Stimulated activated CD4-positive, alpha-beta T cell treated with anti-CD3 and anti-CD28 coated beads, TNF-alpha, amount 100 ng/mL, for 48 hours (primary cell): ENCODE measurements at places on chromosomes 16 and 17.

DNA sequence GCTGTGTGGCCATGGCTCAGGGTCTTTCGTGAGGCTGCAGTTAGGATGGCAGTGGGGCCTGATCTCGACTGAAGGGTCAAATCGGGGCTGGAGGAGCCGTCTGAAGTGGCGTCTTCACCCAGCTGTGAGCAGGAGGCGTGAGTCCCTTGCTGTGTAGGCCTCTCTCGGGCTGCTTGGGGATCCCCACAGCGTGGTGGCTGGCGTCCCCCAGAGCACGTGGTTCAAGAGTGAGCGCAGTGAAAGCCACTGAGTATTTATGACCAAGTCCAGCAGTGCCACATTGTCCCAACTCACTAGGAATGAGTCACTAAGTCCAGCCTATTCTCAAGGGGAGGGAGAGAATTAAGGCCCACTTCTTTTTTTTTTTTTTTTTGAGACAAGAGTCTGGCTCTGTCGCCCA lies 11.7 kb upstream of the TCF25 start:
- DNase-seq, result no peak

GRCh38 chr17:68665373-68665772 lies 64.2 kb upstream of the FAM20A start:
- no peak for DNase-seq

- DNase-seq, result no peak
Observed at GRCh38 chr16:31453255-31454204, 5.8 kb upstream of the ARMC5 start.

DNA sequence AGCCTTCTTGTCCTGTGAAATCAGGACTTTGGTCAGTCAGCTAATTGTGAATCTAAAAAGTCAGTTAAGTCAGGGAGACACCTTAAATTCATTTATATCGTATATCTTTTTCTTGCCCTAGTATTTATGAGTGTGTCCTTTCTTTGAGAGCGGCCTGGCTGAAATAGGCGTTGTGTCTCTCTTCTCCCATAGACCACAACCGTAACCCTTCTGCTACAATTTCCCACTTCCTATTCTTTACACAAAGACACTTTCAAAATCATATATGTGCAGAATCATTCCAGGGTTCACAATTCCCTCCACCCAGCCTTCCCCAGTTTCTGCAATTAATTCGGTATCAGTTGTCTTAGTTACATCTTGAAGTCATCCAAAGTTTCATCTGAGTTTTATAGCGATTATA lies 14.0 kb upstream of the COTL1 start:
- DNase-seq, result no peak

DNA sequence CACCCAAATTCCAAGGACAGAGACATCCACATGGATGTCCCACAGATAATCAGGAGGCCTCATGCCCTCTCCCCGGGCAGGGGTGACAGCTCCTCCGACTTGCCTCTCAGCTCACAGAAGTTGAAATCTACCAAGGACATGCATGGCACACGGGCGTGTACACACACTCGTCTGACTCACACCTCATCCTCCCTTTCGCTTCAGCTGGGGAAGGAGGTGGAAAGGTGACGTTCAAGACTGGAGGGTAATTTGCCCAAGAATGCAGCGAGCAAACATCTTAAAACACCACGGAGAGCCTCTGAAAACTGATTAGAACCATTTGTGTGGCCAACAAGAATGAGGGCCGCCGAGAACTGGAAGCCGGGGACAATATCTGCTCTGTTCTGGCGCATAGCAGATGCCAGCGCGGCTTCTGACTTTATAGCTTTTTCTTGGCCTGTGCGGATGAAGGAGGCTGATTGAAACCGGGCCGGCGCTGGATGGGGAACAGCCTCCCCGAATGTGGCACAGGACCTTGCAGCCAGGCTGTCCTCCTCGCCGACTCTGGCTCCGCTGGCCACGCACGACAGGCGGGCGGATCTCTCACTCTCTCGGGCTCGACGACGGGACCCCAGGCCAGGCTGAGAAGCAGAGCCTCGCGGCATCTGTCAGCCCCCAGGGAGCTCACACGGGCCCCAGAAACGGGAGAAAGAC lies 100.9 kb downstream of the C16orf95 start:
- no peak for DNase-seq

DNA sequence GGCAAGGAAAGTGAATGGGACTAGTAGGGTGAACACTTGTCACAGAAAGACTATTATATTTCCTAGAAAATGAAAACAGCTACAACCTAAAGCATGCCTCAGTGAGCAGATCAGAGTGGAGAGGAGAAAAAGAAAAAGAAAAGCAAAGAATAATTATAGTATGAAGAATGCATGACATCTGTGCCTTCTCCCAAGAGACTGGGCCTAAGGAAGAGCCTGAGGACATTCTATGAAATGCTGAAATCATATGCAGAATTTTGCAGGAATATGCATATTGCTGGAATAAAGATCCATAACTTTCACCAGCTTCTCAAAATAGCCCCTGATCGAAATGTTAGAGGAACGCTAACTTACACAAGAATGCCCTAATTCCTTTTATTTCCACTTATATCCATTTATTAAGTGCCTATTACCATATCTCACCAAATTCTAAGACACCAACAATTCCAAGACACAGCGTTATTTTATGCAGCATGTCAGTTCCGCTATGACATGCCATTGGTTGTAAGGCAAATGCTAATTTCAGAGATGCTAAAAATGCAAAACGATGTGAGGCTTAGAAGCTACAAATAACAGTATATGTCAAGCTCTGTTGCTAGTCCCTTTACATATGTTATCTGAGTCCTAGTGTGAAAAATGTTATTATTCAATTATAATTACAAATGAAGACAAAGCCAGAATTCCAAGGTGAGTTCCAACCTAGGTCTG lies 171.0 kb downstream of the SLC39A11 start:
- DNase-seq, result no peak

DNA sequence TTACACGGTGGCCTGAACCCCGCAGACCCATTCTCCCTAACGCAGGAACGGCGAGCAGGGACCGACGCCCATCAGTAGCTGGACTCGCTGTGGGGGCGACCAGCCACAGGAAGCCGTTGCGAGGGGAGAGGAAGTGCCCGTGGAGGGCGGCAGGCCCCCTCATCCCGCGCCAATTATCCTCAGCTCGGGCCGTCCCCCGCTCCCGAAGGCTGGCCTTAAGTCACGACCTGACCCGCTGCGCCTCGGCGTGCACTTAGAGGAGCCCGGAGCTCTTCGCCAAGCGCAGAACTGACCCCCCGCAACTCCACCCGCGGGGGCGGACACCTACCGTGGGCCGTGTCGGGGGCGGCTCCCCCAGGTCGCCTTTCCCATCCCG lies 401 bp downstream of the ARL16 start:
- no peak for DNase-seq

DNA sequence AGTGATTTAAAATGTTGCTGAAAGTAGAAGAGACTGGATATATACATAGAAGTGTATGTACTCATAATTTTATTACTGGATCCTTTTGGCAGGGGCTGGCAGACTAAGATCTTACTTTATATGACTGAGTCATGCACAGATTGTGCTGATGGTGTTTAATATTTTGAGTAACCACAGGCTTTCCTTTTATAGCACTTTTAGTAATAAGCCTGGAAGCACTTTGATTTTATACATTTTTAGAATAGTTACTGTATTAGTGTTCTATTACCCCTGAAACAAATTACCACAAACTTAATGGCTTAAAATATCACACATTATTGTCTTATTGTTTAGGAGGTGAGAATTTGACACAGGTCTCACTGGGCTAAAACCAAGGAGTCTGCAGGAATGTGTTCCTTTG lies 113.4 kb upstream of the CDH8 start:
- no peak for DNase-seq
